ENCODE measurements at places on chromosomes 2 and 18. TPM values are rescaled to one million over a fixed set of nuclear protein-coding genes. Genes with fewer than 3 reads are reported as not detected.

Gene IL1F10
- not detected for polyA plus RNA-seq

Gene RNF152
- 3.9 TPM for polyA plus RNA-seq

Gene TRIP12
- polyA plus RNA-seq: 16.1 TPM

Gene SLC40A1
- polyA plus RNA-seq: 20.3 TPM

Gene ASAP2
- polyA plus RNA-seq: 8.0 TPM

Gene RAB17
- 5.6 TPM for polyA plus RNA-seq

Gene ARHGAP28
- polyA plus RNA-seq: 0.61 TPM

Gene TEX44
- polyA plus RNA-seq: not detected

Gene GALR1
- 0.01 TPM for polyA plus RNA-seq

Gene SPP2
- not detected for polyA plus RNA-seq

Gene CNGA3
- not detected for polyA plus RNA-seq

All from heart left ventricle (tissue), 16 donors.